ENCODE measurements at places on chromosomes 12 and 14.

DNA sequence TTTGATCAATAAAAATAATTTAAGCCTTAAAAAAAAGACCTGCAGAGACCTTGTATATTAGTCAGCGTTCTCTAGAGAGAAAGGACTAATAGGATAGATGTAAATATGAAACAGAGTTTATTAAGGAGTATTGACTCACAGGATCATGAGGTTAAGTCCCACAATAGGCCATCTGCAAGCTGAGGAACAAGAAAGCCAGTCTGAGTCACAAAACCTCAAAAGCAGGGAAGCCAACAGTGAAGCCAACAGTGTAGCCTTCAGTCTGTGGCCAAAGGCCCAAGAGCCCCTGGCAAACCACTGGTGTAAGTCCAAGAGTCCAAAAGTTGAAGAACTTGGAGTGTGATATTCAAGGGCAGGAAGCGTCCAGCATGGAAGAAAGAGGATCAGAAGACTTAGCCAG lies 66.3 kb downstream of the TBX5 start:
- peak; percentile 96 for DNase-seq

DNA sequence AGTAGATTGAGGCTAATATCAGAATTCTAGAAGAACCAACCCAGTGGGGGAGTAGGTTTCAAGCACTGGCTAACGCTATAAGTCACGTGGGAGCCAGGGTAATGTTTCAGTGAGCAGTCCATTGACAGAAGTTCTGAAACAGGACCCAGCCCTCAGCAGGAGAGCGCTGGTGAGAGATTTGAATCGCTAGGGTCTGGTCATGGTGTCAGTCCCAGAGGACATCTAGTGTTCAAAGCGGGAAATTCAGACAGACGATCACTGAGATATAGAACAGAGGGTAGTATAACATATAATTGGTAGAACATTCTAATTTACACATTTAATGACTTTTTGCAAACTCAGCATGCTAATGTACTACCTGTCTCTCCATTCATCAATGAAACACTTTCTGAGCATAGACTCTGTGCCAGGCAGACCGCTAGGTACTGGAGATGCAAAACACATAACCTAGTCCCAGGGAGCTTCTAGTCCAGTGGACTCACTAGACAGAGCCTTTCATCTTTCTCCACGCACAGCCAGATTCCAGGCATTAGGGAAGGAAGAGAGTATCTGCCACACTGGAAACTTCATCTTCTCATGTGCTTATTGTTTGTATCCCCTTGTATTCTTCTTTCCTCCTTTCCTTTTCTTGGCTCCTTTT lies 35.4 kb upstream of the RNASE3 start:
- peak; percentile 70 for DNase-seq

- DNase-seq, result no peak
These were observed 707 bp downstream of the CPSF6 start for GRCh38 chr12:69239922-69240630.

DNA sequence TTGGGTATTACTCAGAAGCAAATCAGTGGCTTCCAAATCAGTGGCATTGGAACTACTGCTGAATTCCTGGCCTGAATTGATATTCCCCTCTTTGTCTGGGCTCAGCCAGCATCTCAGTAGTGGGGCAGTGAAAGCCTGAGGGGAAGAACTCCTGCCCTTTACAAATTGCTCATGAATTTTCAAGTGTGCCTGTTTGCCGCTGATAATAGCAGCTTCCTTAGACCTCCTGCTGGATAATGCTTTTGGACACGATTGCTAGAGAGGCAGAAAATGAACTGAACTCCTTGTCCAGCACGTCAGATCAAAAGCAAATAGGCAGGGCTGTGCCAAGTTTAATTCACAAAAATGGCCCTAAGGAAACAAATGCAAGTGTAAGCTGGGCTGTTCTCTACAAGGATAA lies 91.3 kb upstream of the GZMB start:
- no peak for DNase-seq

DNA sequence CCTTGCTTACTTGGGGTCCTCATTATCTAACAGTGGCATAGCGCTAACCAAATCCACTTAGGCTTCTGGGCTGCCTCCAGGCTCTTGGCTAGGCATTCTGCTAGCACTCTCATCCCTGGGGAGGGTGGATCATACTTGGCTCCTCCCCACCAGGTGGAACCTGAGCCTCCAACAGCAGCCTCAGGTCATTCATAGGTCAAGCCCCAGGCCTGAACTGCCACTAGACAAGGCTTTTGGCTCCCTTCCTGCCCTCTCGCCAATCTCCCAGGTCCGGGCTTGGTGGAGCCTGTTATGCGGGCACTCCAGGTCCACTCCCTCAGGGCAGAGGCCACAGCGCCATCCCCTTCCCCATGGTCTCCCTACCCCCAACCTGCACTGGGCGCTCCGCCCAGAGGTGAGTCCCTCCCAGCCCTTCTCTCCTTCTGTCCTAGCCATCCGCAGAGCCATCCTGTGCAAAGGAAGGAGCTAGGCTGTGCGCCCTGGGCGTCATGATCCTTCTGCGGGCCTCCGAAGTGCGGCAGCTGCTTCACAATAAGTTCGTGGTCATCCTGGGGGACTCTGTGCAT lies 154.9 kb upstream of the AMIGO2 start:
- no peak for DNase-seq

DNA sequence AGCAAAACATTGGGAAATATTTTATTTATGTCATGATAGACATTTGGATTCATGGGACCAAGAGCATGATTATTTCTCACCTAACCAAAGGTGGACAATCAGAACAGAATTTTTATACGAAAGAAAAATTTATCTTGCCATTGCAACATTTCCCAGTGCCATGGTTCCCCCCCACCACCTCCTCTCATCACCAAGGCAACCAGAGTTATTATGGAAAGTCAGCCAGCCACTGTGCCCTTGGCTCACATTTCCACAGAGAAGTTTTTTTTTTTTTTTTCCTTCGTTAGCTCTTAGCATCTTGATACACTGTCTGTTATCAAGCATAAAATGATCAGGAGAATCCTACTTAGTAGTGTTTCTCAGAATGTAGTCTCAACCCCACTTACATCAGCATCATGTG lies 176.4 kb upstream of the TMTC1 start:
- no peak for DNase-seq

- peak; percentile 60 for DNase-seq
These were observed 131.6 kb downstream of the PPFIA2 start for GRCh38 chr12:81627336-81628189.

DNA sequence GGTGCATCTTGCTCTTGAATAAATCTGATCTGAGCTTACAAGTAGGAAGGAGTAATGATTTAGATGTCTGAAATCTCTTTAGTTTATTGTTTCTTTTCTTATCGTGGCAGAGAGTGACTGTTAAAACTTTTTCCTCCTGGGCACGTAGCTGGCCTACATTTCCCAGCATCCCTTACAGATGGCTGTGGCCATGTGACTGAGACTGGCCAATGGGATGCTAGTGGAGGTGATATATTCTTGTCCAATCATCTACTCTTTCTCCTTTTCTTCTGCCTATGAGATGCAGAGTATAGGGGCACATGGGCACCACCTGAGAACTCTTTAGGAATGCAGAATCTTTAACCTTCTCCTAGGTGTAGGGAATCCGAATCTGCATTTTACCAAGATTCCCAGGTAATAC lies 237.3 kb downstream of the RGS6 start:
- DNase-seq, result no peak

Data from fibroblast of mammary gland (primary cell).